ENCODE measurements at places on chromosomes 1 and 21. TPM values are rescaled to one million over a fixed set of nuclear protein-coding genes. Genes with fewer than 3 reads are reported as not detected.
A peak's percentile ranks its signal among the peaks of the same experiment; 100 is the strongest.

DNA sequence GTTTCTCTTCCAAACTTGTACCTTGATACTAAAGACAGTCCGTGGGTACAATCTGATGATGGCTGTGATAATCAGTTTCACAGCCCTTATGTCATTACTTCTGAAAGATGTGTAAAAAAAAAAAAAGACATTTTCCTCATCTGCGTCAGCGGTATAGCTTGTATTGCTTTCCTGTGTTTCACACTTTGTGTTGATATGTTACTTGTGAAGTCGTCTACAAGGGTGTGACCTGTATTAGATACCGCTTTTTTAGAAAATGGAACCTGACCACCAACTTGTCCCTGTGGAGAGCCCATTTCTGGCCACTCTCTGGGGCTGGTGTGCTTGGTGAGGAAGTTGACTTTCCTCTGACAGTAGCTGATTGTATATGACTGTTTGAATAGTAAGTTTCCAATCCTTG lies 50.5 kb downstream of the PEX14 start:
- no peak overlapping the region for H3K27ac ChIP-seq
- no peak for DNase-seq
- no peaks in the 10 kb centered on the region for H3K27me3 ChIP-seq
- peaks cover 24% of the 10 kb centered on the region for H3K4me1 ChIP-seq
- peaks cover 3% of the 10 kb centered on the region for H3K36me3 ChIP-seq
- H3K4me3 ChIP-seq, result no peak overlapping the region

DNA sequence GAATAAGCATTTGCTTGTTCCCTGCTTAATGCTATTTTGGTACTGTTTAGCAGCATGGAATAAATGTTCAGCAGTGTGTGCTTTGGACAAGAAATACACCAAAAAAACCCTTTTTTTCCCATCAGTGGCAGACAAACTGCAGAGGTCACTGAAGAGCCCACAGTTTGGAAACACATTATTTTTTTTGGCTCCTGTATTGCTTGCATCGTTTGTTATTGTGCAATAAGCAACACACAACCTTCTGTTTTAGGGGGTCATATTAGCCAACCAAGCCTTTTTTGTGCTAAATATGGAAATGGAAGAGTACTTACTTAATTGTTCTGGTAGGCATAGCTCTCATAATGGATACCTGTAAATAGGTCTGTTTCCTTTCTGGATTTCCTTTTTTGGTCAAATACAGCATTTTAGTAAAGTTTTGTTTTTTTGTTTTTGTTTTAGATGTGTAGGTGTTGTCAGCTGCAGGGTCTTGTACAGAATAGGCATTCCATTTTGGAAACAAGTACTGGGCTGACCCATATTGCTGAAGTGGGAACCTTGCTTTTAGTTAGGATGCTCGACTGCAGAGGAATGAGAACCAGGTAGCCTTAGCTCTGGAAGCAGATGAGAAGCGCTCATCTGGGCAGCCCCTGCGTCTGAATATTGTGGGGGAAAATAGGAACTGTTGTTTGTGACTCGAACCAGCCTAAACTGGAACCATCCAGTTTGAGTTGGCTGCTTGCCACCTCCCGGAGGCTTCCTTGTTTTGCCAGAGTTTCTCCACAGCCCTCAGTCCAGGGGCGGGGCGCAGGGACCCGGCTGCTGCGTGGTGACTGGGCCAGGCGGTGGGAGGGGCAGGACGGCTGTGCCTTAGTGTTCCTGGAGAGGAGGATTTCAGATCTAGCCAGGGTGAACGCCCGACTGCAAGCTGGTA lies 38.4 kb downstream of the SPEN start:
- no peaks in the 10 kb centered on the region for H3K27me3 ChIP-seq
- H3K4me3 ChIP-seq, result peak overlapping the region; percentile 46
- peak; percentile 96 for DNase-seq
- no peaks in the 10 kb centered on the region for H3K36me3 ChIP-seq

DNA sequence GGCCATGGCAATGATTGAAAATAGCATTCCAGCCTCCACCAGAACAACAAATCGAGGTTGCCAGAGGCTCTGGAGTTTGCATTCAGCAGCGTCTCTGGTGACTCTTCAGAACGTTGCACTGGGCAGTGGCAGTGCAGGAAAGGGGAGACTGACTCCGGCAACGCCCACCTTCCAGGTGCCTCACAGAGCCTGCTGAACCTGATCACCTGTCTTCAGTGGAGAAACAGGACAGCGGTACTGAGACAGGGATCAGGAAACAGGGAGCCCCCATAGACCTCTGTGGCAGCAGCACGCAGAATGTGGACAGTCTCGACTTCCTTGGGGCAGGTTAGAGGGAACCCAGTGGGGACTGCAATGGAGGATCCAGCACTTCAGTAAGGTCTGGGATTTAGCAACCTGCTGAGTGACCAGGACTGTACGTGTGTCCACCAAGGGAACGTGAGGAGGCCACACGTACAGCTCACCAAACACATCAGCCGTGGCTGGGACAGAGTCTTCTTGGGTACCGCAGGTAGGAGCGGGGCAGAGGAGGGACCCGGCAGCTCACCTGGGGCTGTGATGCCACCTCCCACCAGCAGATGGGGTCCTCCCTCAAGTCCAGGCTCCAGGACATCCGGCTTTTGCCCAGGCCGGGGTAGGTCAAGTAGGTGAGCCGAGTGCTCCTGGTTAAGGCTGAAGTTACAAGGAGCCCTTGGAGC lies 128.6 kb downstream of the PRDM2 start:
- H3K4me1 ChIP-seq, result no peaks in the 10 kb centered on the region
- H3K27ac ChIP-seq, result no peak overlapping the region
- no peak for DNase-seq
- no peak overlapping the region for H3K4me3 ChIP-seq
- H3K36me3 ChIP-seq, result peaks cover 5% of the 10 kb centered on the region

CSMD2 gene
- total RNA-seq, result 0.20 TPM

- no peak overlapping the region for H3K4me3 ChIP-seq
- no peak for DNase-seq
- no peak overlapping the region for H3K27ac ChIP-seq
- no peaks in the 10 kb centered on the region for H3K4me1 ChIP-seq
Observed at GRCh38 chr1:203056012-203056411, 29.7 kb downstream of the PPFIA4 start.

DNA sequence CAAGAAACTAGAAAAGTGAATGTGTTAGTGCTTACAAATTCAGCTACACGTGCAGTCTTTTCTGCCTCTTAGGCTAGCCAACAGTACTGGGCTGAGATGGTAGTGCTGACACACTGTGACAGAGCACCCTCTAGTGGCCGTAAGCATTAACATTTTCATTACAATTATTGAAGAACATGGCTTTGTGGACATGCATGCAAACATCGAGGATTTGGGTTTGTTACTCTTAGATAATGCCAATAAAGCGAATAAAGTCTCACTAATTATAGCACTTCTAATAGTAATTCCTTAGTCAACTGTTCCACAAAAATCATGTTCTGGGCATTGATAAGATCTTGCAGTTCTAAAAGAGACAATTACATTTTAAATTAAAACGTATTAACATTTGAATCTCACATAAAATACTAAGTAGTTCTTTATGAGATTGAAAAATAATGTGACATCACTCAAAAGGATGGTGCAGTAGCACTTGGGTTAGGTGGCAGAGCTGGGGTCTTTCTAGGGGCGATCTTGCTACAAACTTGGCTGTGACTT lies 47.1 kb downstream of the MYSM1 start:
- H3K4me3 ChIP-seq, result no peak overlapping the region
- H3K27me3 ChIP-seq, result no peaks in the 10 kb centered on the region
- no peaks in the 10 kb centered on the region for H3K36me3 ChIP-seq
- no peak overlapping the region for H3K27ac ChIP-seq
- peak; percentile 11 for DNase-seq

TRIM17 gene
- total RNA-seq, result not detected

GRCh38 chr1:231390071-231390470 lies 32.0 kb downstream of the EGLN1 start:
- no peaks in the 10 kb centered on the region for H3K36me3 ChIP-seq
- H3K4me1 ChIP-seq, result peaks cover 62% of the 10 kb centered on the region
- DNase-seq, result no peak
- H3K27ac ChIP-seq, result peak overlapping the region; percentile 89

LIPI gene
- not detected for total RNA-seq

GRCh38 chr1:7885513-7886404 lies 32.9 kb upstream of the UTS2 start:
- peaks cover 24% of the 10 kb centered on the region for H3K27me3 ChIP-seq
- H3K4me3 ChIP-seq, result no peak overlapping the region
- no peak for DNase-seq
- no peak overlapping the region for H3K27ac ChIP-seq
- no peaks in the 10 kb centered on the region for H3K4me1 ChIP-seq

GRCh38 chr1:14590411-14591180 lies 7.9 kb upstream of the KAZN start:
- no peaks in the 10 kb centered on the region for H3K4me1 ChIP-seq
- no peak overlapping the region for H3K27ac ChIP-seq

SMG5 gene
- total RNA-seq, result 83.1 TPM

DNA sequence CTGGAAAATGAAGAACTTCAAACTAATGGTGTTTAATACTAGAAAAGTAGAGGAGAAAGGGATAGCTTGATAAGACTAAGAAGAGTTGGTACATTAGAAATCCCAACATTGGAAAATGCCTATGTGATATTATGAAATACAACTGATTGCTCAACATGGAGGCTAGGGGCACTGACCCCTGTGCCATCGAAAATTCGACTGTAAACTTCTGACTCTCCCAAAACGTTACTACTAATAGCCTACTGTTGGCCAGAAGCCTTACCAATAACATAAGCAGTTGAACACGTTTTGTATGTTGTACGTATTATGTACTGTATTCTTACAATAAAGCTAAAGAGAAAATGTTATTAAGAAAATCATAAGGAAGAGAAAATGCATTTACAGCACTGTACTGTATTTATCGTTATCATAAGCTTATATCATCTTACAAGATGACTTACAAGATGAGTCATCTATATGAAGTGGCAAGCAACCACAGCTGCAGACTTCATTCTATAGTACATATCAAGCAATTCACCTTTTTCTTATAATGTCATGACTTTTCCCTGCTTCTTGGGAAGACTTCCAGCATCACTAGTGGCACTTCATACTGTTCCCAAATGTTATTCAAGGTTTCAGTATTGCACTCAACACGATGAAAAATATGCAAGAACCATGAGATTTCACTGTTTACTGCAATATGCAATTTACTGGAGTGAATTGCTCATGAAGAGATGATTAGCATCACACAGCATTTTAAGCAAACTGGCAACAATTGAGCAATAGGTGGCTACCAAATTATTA lies 12.9 kb upstream of the CTSK start:
- H3K36me3 ChIP-seq, result peaks cover 95% of the 10 kb centered on the region
- no peak for DNase-seq
- H3K27ac ChIP-seq, result no peak overlapping the region
- H3K27me3 ChIP-seq, result no peaks in the 10 kb centered on the region

IVNS1ABP gene
- total RNA-seq, result 33.3 TPM

DNA sequence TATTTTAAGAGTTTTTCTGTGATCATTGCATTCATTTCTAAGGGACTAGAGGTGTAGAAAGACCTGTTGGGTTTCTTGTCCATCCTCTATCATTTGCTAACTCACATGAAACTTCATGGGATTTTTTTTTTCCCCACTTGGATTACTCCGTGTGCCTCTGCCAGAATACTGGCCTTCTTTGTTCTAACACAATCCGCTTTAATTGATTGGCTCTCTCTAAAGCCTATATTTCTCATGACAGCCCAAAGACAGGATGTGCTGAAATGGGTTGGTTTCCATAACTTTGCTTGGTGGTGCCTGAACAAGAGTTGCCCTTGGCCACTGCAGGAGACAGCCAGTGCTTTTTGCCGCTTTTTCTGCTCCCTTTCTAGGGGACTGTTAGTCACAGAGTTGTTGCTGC lies 12.2 kb downstream of the CACHD1 start:
- H3K4me3 ChIP-seq, result no peak overlapping the region
- no peaks in the 10 kb centered on the region for H3K27me3 ChIP-seq
- no peak overlapping the region for H3K27ac ChIP-seq

SPATA45 gene
- total RNA-seq, result not detected

CASQ2 gene
- 16.5 TPM for total RNA-seq

AHCYL1 gene
- total RNA-seq, result 70.2 TPM

SH2D5 gene
- total RNA-seq, result not detected

DNA sequence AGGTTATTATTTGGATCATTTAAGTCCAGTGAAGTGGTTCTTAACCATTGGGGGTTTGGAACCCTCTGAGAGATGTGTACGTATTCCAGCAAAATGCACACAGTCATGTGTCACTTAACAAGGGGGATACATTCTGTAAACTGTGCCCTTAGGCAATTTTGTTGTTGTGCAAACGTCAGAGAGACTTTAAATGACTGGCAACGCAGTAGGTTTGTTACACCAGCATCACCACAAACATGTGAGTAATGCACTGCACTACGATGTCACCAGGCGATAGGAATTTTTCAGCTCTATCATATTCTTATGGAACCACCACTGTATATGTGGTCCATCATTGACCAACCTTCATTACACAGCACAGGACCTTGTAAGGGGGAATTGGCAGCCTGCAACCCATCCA lies 11.9 kb downstream of the AHCYL1 start:
- H3K4me1 ChIP-seq, result peaks cover 85% of the 10 kb centered on the region
- peak overlapping the region; percentile 75 for H3K27ac ChIP-seq
- DNase-seq, result no peak
- H3K36me3 ChIP-seq, result no peaks in the 10 kb centered on the region

CNR2 gene
- not detected for total RNA-seq

SLC22A15 gene
- 0.62 TPM for total RNA-seq

TRIM63 gene
- total RNA-seq, result 1,770 TPM

DNA sequence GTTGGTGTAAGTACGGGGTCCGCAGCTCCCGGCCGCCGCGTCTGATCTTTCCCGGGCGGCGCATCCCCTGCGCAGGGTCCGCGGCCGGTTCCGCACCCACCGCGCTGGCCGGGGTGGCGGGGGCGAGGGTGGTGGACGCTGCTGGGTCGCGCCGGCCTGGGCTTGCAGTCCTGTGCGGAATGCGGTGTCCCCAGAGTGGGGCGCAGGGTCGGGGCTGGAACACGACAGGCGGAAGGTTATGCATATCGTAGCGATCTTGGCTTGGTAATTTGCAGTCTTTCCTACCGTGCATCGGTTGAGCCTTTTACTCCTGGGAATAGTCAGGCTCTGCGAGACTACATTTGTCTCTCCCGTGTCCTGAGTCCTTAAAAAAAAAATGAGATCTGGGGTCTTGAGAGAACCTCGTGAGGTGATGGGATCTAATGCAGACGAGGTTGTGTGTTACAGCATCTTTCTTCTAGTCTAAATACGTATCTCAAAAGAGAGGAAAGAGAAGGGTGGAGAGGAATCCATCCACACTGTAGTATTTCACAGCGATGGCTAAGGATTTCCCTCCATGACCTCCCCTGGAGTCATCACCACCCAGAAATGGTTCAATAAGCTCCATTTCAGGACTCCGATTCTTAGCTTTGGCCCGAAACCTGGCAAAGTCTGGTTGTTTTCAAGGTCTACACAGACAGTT lies 572 bp downstream of the ATP1B1 start:
- H3K36me3 ChIP-seq, result no peaks in the 10 kb centered on the region
- peak overlapping the region; percentile 98 for H3K27ac ChIP-seq
- H3K27me3 ChIP-seq, result no peaks in the 10 kb centered on the region
- peaks cover 33% of the 10 kb centered on the region for H3K4me1 ChIP-seq

OR6F1 gene
- not detected for total RNA-seq

LIN28A gene
- total RNA-seq, result not detected

GRCh38 chr1:227541796-227542152 lies 21.6 kb upstream of the ZNF678 start:
- no peak for DNase-seq
- peak overlapping the region; percentile 88 for H3K4me3 ChIP-seq
- peaks cover 14% of the 10 kb centered on the region for H3K4me1 ChIP-seq
- no peaks in the 10 kb centered on the region for H3K27me3 ChIP-seq
- peak overlapping the region; percentile 87 for H3K27ac ChIP-seq

PADI2 gene
- total RNA-seq, result 168 TPM

- DNase-seq, result no peak
- H3K27ac ChIP-seq, result no peak overlapping the region
- no peak overlapping the region for H3K4me3 ChIP-seq
- H3K36me3 ChIP-seq, result no peaks in the 10 kb centered on the region
- H3K27me3 ChIP-seq, result no peaks in the 10 kb centered on the region
Observed at GRCh38 chr1:102103646-102104045, 106.9 kb upstream of the OLFM3 start.

SPRR2G gene
- total RNA-seq, result not detected
